CD8-positive, alpha-beta memory T cell (primary cell): ENCODE measurements at places on chromosomes 2 and 18.

DNA sequence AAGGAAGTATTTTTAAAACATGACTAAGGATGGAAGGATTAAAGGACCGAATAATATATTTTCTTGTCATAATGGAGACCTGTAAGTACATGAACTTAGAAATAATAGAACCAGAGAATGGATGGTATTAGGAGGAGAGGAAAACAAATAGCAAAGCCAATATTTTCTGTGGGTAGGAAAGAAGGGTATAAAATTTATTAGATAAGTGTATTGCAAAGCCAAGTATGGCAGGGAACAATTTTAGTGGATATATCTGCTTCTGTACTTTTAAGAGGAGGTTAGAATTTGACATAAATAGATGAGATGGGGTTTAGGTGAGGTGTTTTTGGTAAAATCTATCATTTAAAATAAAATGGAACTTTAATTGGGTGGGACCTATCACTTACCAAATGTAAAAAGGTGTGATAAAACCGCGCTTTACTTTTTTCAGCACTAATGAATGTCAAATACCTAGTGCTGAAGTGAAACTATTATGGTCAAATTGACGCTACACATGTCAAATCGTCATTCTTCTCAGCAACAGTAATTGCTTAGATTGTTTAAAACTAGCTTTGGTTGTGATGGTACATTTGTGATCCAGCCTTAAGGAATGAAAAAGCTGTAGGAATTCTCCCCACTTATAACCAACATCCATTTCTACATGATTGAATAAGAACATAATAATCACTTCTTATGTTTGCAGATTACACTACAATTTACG, 78.1 kb upstream of the ZEB2 start:
- DNase-seq: no peak

GRCh38 chr2:160252278-160252887, 52.3 kb upstream of the ITGB6 start:
- DNase-seq: no peak

DNA sequence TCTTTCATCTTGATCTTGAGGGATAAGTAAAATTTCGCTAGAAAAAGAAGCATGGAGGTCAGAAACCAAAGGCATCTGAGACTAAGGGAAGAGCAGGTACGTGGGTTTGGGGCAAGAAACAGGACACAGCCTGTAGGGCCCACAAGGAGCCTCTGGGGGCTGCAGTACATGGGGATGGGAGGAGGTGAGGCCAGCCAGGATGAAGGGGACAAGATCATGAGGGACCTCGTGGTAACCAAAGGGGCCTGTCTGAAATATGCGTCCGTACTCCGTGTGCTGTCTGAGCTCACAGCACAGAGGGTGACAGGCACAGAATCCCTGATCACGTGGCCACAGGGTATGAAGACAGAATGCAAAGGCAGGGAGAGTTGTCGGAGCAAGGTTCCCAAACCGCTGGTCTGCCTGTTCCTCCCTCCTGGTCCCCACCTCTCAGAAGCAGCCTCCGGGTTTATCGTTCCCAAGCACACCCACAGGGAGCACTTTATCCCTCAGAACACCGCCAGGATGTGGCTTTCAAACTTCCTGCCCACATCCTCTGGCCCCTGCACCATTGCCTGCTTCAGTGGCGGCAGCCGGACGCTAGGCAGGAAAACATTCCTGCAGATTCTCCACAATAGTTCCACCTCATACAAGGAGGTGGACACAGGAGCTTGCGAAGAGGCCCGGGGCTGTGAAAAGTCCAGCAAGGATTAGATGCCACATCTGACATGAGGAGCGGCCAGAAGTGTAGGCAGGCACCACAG, 12.0 kb downstream of the TMEM163 start:
- no peak for DNase-seq

- DNase-seq: no peak
These were observed 182.3 kb downstream of the LOXHD1 start for GRCh38 chr18:46474487-46475389.

- DNase-seq: peak; percentile 73
These were observed 68.7 kb downstream of the MTHFD2 start for GRCh38 chr2:74267068-74267467.
